ENCODE measurements at places on chromosomes 12 and 14. TPM values are rescaled to one million over a fixed set of nuclear protein-coding genes. Genes with fewer than 3 reads are reported as not detected.

RTN1 gene
- not detected for total RNA-seq

GPRC5D gene
- total RNA-seq, result 0.67 TPM

TCTN2 gene
- 4.7 TPM for total RNA-seq

FBLN5 gene
- total RNA-seq, result 4.1 TPM

NUDT4 gene
- total RNA-seq, result 37.8 TPM

WSCD2 gene
- not detected for total RNA-seq

HCAR2 gene
- not detected for total RNA-seq

HAL gene
- total RNA-seq, result 0.44 TPM
